ENCODE measurements at places on chromosomes 5 and 9.

- peak; percentile 73 for DNase-seq
Measured at GRCh38 chr5:72955143-72955767, 586 bp upstream of the FCHO2 start.

DNA sequence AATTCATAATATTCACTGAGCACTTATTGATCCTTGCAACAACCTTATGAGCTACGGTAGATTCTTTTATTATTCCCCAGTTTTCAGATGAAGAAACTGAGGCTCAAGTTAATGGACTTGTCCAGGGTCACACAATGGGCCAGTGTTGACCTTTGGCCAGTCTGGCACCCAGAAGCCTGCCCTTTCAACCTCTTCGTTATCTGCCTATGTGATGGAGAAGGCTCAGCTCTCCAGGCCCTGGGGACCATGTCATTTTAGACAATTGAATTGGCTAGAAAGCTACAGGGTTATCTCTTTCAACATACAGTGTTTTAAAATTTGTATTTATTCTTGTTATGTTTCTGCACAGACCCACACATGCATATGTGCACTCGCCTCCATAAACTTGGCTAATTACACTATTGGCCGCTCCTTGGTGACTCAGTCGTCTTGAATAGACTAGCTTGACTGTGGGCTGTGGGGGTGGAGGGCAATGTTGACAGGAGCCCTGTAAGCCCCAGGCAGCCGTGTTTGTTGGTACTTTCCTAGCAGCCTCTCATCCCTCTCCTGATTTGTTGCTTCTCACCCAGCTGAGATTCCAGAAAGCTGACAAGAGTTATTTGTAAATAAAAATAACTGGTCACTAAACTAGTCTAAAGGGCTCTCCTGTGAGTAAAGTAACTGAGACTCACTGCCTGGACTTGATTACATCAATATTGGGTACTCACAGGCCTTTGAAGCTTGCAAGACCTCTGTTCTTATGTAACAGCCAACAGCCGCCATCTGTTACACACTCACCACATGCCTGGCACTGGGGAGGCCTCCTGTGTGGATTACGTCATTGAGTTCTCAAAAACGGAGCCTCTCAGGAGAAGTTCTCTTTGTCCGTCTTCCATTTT, 8.5 kb upstream of the ANGPTL2 start:
- DNase-seq, result peak; percentile 28

DNA sequence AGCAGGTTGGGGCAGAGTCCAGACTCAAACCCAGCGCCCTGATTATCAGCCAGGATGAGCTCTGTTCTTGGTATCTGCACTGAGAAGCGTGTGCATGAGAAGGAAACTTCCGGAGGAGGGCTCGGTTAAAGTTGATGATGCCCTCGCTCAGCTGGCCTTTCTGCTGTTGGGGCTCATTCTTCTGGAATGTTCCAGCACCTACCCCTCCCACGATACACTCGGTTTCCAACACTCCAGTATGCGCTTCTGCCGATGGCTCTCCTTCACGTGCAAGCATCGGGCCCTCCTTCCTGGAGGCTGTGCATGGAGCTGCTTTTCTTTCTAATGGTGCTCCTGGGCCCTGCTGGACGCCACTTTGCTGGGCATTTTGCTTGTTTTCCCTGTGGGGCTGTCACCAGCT, 134.0 kb downstream of the RXRA start:
- no peak for DNase-seq

DNA sequence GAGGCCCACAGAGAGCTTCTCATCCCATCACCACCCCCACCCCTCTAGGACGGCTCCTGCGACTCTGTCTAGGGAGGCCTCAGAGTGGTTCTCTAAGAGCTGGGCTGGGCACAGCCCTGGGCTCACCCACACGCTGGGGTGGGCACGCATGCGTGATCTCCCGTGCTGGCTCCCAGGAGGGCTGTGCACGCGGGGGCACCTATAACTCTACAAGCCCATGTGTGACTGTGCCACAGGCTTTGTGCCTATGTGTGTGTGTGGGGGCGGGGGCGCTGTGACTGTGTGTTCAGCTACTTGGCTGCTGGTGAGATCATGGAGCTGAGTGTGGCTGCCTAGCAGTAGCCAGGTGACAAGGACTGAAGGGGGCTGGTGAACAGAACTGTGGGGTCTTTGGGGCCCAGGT, 32.2 kb downstream of the NDUFA8 start:
- no peak for DNase-seq

GRCh38 chr5:66959653-66960052, 236.9 kb downstream of the CD180 start:
- no peak for DNase-seq

GRCh38 chr9:136906266-136906665, 19.9 kb downstream of the TRAF2 start:
- no peak for DNase-seq

DNA sequence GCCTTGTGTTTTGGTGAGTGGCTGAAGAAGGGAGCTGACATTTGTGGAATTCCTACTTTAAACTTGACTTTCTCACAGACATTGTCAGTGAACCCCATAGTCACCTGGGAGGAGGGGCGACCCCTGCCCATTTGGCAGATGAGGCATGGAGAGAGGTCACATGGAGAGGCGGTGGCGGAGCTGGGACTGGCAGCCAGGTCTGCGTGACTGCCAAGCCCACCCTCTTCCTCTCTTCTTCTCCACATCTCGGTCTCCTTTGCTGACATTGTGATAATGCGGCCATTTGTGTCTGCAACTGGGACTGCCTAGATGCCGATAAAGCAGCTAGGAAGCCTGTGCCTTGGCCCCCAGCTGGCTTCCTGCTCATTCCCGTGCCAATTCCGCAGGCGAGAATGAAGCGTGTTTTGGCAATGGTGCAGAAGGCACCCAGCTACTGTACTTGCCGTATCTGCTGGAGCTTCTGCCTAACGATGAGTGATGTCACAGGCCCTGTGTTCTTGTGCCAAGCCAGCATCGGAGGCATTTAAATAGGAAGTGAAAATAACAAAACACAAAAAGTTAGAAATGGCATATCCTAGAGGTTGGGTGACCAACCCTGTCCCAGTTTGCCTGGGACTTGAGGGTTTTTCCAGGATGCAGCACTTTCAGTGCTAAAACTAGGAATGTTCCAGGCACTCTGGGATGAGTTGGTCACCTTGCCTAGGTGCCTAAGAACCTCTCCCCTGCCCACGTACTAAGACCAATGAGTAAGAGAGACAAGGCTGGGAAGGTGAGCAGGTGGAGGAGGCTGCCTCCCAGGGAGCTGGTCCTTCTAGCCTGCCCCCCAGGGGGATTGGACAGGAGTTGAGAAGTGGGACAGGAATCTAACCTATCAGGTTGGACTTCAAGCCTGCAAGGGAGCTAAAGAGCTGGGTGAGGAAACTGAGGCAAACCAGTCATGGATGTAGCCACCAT, 23.6 kb downstream of the OLFML2A start:
- no peak for DNase-seq

DNA sequence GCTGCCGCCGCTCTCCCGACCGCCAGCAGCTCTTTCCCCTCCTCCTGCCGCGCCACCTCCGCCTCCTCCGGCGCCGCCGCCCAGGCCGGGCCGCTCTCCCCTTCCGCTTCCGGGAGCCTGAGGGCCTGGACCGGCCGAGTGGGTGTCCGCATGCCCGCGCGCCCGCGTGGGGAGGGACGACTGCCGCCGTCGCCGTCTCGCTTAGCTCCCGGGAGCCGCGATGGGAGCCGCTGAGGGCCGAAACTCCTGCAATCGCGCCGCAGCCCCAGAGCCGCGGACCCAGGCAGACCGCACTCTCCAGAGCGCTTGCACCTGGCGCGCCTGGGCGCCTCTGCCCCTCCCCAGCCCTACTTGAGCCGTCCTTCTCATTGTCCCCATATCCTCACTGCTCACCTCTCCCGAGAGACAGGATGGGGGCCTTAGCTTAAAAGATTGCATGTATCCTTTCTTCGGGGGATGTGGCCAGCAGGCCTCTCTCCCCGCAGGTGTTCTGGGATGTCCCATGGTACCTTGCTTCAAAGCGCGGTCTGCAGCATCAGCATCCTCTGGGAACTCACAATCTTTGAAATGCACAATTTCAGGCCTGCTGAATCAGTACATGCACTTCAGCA, at the start of gene ZDHHC21:
ZDHHC21 (minus strand) TSS at position 182 of the 611 bp plus-strand sequence. CDS start 19,092 bp downstream, outside the sequence.
- peak; percentile 51 for DNase-seq

DNA sequence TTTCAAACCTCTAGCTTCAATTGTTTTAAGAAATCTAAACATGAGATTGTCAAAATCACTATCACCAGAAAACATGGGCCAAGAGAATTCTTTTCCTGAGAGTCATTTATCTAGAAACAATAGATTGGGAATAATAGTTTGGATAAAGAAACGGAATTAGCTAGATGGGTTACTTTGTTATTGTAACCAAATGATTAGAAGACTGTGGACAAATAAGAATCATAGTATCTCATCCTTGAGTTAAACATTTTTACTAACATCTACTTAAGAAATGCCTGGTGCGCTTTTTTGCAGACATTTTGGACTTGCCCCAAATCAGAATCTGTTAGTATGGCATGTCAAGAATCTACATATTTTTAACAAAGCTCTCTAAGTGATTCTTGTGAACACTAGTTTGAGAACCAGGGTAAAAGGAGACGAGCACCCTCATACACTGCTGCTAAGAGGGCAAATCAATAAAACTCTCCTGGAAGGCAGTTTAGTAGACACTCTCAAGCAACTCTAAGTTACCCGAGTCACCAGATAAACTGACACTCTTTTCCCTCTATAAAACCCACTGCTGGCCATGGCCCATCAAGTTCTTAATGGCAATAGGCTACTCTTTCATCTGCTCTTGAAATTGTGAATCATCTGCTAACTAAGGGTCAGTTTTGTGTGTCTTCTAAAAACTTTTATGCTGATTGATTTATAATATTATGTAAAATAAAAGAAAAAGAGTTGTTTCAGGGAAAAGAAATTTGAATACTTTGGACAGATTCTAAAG, 39.1 kb downstream of the TPD52L3 start:
- DNase-seq, result no peak

DNA sequence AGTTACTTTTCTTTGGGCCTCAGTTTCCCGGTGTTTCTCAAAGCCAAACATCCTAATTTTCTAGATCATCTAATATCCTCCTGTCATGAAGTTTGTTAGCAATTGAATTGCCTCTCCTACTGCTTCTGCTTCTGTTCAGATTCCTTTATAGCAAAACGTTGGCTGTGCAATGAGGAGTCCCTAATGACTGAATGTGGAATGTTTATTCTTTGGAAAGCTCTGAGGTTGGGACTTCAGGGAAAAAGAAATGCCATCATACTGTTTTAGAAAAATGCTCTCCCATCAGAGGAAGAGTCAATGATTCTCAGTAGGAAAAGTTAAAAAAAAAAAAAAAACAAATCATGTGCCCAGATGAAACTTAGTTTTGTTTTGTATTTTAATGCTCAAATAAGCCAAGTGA, 268.7 kb upstream of the PAPPA start:
- no peak for DNase-seq

DNA sequence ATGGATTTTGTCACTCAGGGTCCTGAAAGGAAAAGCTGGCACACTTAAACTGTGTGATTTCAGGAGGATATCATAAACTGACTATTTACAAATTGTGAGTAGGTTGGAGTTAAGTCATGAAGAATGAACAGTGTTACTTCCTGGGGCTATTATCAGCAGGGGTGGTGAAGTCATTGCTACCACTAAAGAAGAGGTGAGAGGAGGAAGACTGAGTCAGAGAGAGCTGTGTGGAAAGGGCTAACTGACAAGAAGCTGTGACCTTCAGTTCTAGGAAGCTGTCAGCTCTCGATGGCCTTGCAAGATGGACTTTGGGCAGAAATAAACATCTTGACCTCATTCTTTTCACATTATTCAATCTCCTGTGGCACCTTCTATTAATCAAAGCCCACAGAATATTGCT, 72.3 kb upstream of the STARD4 start:
- no peak for DNase-seq

- no peak for DNase-seq
Measured at GRCh38 chr5:143033535-143034250, 263.5 kb downstream of the ARHGAP26 start.

- DNase-seq, result no peak
Measured at GRCh38 chr9:110748251-110748893, 79.8 kb downstream of the MUSK start.

GRCh38 chr5:84113246-84114105, 271.2 kb downstream of the EDIL3 start:
- no peak for DNase-seq

DNA sequence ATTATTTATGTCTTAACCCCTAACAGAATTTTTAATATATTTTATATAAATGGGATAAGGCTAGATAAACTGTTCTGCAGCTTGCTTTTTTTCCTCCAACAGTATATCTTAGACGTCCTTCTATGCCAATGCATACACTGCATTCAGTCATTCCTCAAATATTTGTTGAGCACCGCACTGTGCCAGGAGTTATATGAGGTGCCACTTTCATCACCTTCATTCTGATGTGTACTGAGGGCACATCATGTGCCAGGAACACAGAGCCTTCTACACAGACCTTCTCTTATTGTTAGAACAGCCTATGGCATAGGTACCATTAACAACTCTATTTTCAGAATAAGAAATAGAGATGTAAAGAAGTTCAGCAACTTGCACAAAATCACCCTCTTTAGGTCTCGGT, 570.1 kb downstream of the CDK5RAP2 start:
- no peak for DNase-seq

DNA sequence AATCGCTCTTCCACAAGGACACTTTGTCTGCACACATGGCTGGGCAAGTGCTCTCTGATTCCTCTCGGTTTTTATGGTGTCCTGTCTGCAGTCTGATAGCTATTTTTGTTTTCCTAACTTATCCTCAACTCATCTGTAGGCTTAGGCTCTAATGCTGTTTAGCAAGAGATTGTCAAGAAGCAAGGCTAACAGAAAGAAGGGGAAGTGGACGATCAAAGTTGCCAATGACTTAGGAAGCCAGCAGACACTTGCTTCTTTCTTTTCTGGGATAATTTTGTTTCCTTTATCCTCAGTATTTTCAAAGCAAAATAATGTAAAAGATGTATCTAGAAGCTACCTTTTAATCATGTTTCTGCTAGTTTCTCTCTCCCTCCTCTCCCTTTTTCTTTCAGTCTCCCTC, 130.7 kb downstream of the PRKACG start:
- no peak for DNase-seq

GRCh38 chr9:113807173-113808061, 68.7 kb upstream of the ZNF618 start:
- no peak for DNase-seq

DNA sequence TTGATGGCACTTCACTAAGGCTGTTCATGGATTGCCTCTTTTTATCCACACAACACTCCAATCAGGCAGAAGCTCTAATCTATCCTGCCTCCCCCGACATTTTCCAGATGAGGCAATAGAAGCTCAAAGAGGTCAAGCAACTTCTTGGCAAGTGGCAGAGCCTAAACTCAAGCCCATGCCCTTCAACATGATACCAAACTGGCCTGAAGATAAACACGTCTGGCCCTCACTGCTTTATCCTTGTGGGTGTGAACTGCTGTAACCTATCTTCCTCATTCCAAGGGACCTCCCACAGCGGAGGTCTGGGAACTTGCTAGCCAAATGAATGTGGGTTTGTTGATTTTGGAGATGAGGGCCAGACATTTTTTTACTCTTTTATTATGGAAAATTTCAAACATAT, 9.5 kb downstream of the SLC35A4 start:
- DNase-seq, result no peak

GRCh38 chr5:87339986-87340385, 72.3 kb downstream of the RASA1 start:
- no peak for DNase-seq

Measured in hypothalamus (tissue), 51 donors.